ENCODE measurements at places on chromosomes 13 and 19. TPM values are rescaled to one million over a fixed set of nuclear protein-coding genes. Genes with fewer than 3 reads are reported as not detected.

Gene SRRM5
- not detected for total RNA-seq

Gene PEAK3
- not detected for total RNA-seq

Gene AXL
- 305 TPM for total RNA-seq

Gene PRTN3
- total RNA-seq: not detected

Gene EPSTI1
- 15.7 TPM for total RNA-seq

Gene LRRC63
- 0.41 TPM for total RNA-seq

Gene TUBA3C
- not detected for total RNA-seq

Gene GSX1
- total RNA-seq: not detected

Gene CEP89
- total RNA-seq: 26.3 TPM

Gene APOC4
- total RNA-seq: not detected

Gene SLITRK5
- under 0.01 TPM for total RNA-seq

Gene TMC4
- total RNA-seq: 0.27 TPM

Gene GPR18
- not detected for total RNA-seq

Gene GJB6
- total RNA-seq: not detected
